ENCODE measurements at places on chromosomes 1 and 21.

DNA sequence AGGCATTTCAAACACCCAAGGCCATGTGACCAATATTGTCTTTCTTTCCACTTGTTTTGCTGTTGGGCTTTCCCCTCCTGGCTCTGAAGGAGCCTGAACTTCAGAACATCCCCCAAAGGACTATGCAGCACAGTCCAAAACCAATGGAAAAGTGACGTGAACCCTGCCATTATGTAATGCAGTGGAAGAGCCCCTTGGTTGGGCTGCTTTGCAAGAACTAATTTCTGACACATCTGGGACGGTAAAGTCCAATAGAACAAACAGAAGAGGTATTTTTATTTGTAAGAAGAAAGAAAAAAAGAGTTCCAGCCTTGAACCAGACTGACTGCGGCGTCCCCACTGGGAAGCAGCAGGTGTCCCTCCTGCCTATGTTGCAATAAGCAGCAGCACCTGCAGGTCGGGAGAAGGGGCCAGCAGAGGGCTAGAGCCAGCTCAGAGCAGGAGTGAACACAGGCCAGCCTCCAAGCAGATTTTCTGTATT lies 116.7 kb downstream of the CDC7 start:
- DNase-seq = no peak

DNA sequence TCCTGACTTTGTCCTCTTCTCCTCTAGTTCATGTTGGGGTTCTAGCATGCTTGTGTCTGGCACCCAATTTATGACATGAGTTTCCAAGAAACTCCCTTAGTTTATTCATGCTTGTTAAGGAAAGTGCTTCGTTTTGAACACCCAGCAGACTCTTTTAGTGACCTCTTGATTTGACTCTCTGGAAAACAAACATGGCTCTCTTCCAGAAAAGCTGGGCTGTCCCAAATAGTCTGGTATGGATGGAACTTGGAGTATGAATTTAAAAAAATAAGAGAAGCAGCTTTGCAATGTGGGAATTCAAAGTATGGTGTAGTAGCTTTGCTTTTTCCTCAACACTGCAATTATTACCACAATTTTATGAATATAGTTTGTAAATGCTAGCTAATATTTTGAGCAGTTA lies 143.4 kb upstream of the C8B start:
- no peak for DNase-seq

- no peak for DNase-seq
Measured at GRCh38 chr1:19675797-19676196, 11.1 kb downstream of the HTR6 start.

GRCh38 chr1:36864182-36864822 lies 170.0 kb downstream of the GRIK3 start:
- no peak for DNase-seq

DNA sequence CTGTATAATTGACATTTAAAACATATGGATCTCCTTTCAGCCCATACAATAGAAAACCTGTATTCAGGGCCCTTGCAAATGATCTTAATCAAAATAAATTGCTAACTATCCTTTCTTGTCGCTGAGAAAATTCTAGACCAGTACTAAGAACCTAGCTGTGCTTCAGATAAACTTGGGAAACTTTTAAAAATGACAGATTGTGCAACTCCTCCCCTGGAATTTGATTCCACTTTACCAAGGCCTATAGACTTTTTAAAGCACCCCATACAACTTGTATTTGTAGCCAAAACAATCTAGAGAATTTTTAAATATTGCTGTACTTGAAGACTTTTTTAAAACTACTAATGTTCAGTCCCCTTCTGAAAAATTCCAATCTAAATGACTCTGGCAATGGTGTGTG lies 51.6 kb downstream of the ZNF644 start:
- DNase-seq = no peak

Data from GM12864 (cell line).